ENCODE measurements at places on chromosomes 5 and 9.
A peak's percentile ranks its signal among the peaks of the same experiment; 100 is the strongest.

GRCh38 chr5:181187500-181188213, 17.3 kb downstream of the TRIM7 start:
- no peak for DNase-seq

DNA sequence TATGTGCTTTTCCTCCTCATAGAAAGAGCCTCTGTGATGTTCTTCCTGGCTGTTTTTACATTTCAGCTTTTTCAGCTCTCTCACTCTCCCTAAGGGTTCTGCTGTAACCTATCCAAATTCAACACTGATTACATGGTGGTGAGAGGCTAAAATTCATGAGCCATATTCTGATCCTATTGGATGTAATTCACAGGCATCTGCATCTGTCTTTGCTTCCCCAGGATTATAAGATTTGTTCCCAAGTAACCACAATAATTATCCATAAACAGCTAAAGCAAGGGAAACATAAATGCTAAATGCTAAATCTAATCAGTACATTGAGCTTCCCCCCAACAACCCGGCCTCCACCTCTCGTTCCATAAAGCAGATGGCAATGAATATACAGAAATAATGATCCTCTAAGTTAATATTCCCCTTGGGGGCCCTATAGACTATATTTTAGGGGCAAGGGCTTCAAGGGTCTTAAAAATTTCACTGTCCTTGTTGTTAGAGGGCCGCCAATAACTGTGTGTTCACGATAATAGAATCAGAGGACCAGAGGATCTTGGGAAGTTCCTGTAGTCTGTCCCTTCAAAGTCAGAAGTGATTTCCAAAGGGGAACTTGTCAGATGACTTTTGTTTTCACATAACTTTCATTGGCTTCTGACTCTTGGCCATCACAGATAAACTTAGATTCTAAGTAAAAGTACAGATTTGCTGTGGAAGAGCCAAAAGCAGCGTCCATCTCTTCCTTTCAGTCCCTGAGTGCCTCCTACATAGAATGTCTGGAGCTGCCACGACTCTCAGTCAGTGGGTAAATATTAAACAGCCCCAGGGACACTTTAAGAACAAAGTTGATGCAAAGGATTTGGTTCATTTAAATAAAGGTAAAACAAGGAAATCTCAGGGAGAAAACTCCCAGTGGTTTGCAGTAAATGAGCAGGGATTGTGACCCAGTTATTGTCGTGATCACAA, 125.6 kb downstream of the ALDH1A1 start:
- no peak for DNase-seq

DNA sequence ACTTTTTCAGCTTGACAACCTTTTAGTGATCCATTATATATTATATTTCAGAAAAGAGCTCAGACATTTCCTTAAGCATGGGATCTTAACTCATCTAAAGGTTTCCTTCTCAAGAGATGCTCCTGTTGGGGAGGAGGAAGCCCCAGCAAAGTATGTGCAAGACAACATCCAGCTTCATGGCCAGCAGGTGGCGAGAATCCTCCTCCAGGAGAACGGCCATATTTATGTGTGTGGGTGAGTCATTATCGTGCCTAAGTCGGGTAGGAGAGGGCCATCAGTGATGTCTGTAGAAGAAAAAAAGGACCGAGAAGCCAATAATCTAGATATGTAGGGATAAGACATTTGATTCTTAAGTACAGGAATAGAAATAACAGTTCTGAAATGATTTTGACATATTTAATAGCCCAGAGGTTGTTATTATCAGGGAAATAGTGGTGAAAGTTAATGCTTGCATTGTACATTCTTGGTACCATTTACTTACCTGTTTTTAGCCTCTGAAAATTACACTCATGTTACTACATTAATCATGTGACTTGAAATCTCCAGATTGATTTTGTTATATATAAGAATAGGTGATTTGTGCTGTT, 28.2 kb downstream of the MTRR start:
- peak; percentile 18 for DNase-seq

DNA sequence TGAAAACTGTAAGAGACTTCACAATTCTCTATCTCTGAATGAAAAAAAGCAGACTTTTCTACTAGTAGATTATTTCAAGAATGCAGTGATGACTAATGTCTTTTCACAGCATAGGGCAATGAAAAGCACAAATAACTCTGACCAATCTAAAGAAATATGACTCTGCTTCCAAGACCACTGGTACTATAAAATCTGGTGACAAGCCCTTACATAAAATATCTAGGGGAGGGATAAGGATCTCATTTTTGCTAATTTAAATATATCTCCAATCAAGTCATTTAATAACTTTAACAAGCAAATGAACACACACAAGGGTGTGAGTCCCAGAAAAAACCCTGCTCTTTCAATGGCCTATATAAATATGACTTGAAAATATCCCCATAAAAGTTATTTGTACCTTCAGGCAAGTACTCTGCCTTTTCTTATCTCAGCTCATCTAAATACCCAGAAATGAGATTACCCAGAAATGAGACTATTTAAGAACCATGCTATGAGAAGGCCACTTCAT, 105.2 kb downstream of the GNAQ start:
- no peak for DNase-seq

GRCh38 chr9:137672907-137673791, 54.3 kb downstream of the EHMT1 start:
- DNase-seq: peak; percentile 44

GRCh38 chr9:112020680-112021596, 124.3 kb downstream of the UGCG start:
- DNase-seq: no peak

GRCh38 chr5:40842351-40842750, 1.2 kb downstream of the CARD6 start:
- DNase-seq: no peak

DNA sequence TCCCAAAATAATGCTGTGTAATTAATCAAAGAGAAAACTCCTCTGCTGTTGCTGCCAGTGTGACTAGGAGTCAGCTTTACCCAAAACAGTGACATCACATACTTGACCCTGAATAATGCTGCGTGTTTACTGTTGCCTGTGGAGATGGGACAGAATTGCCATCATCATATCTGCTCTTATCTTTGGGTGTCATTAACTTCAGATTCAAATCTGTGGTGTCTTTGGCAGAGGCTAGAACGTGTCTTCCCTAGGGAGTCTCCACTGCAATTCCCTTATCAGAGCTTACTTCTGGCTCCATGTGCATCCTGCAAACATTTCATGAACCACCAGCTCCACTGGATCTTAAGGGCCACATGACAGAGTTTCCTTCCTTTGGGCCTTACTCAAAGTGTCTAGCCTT, 88.9 kb upstream of the MRPS30 start:
- peak; percentile 52 for DNase-seq

DNA sequence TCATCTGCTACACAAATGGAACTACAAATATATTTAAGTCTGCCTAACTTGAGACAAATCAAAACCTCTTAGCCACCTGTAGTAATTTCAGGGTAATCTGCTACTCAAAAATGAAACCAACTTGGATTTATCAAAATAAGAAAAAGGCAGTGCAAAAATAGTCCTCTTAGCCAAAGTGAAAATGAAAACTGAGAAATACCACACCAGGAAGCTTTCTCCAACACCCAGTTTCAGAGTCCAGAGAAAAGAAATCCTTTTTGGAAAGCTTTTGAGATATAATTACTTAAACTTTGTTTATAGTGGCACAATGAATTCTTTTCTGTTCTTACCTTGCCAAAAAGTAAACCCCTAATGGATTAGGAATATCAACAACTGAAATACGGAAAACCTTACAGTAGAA, 990.4 kb downstream of the EFNA5 start:
- DNase-seq: no peak

GRCh38 chr5:39115644-39116343, 41.6 kb upstream of the RICTOR start:
- no peak for DNase-seq

GRCh38 chr5:114265432-114266060, 96.3 kb upstream of the KCNN2 start:
- no peak for DNase-seq

GRCh38 chr5:171606414-171607024, 179.1 kb upstream of the SMIM23 start:
- no peak for DNase-seq

- no peak for DNase-seq
These were observed 136.5 kb downstream of the SNX18 start for GRCh38 chr5:54653956-54654614.

GRCh38 chr9:20466328-20467008, 155.8 kb downstream of the MLLT3 start:
- no peak for DNase-seq

- DNase-seq: no peak
These were observed 12.4 kb downstream of the SPATA31E1 start for GRCh38 chr9:87894998-87895625.

- no peak for DNase-seq
These were observed 6.1 kb downstream of the RUSC2 start for GRCh38 chr9:35495984-35496383.
